ENCODE measurements at places on chromosomes 2 and 18.
A peak's percentile ranks its signal among the peaks of the same experiment; 100 is the strongest.

DNA sequence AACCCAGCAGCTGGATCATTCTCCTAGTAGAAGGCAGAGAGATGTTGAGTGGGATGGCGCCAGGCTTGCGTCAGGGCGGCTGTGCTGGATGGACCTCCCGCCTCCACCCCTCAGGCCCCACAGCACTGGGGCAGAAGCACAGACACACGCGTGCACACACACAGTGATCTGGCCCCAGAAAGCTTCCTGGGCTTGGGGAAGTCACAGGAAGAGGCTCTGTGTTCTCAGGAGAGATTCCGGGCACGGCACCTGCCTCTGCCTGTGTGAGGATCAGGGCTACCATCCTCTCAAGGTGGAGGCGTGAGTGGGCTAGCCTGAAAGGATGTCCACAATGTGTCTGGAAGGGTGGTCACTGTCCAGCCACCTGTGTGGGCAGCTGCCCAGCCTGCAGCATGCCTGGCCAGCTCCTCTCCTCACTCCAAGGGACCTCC is 229.8 kb upstream of the HS6ST1 start:
- DNase-seq: no peak

DNA sequence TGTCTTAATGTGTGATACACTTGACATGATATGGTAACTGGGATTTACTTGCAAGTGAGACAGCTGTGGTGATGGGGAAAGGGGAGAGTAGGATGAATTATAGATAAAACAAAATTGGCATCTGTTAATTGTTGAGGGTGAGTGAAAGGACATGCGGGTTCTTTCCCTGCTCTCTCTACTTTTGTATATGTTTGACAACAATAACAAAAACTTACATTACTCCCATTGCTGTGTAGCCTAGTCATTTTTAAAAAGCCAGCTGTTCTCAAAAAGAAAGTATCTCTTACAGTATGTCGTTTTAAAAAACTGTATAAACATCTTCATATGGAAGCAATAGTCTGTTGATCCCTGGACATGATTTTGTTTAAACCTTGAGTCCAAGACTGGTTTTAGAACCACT is 117.6 kb downstream of the MYO1B start:
- no peak for DNase-seq

DNA sequence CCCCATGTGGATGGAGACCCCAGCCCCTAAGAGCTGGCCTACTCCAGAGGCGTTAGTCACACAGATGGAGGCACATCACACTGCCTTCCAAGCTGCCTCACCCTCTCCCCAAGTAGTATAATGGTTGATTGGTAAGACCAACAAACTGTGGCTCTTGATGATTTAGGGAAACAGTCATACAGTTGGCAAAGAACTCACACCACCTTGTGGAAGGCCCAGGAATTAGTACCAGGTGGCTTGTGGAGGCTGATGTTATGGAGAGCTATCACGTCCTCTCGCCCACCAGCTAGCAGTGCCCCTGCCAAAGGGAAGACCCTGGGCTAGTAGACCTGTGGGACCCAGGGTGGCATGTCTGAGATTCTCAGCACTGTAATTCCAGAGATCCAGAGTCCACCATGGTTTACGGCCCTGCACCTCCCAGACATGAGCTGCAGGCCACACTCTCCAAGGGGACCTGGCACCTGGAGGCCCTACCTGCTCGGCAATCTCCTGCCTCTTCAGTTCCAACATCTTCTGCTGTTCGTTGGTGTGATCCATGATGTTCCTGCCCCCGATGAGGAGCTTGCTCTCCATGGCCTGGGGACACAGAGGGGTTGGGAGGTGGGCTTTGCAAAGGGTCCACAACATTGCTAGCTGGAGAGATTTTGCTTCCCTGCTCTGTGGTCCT is 26.3 kb downstream of the KIF3C start:
- DNase-seq: no peak

DNA sequence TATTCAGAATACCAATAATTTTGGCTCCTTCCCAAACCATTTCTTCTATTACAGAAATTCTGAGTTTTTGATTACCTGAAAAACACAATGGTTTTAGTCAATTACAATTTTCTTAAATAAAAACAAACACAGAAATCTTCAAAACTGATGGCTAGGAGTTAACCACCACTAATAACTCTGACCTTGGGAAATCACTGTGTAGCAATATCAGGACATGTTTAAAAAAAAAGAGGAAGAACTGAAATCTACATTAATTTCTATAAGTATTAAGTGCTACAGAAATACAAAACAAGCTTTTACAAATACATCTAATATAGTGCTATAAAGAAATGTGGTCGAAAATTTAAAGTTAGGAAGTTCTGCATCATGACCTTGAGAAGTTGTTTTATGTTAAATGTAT is 14.9 kb downstream of the L3MBTL4 start:
- DNase-seq: no peak

- no peak for DNase-seq
Observed at GRCh38 chr2:234072454-234072853, 22.0 kb downstream of the SPP2 start.

- no peak for DNase-seq
Observed at GRCh38 chr18:42644729-42645131, 470.8 kb downstream of the RIT2 start.

- DNase-seq: no peak
Observed at GRCh38 chr18:74420926-74421325, 36.2 kb downstream of the DIPK1C start.

DNA sequence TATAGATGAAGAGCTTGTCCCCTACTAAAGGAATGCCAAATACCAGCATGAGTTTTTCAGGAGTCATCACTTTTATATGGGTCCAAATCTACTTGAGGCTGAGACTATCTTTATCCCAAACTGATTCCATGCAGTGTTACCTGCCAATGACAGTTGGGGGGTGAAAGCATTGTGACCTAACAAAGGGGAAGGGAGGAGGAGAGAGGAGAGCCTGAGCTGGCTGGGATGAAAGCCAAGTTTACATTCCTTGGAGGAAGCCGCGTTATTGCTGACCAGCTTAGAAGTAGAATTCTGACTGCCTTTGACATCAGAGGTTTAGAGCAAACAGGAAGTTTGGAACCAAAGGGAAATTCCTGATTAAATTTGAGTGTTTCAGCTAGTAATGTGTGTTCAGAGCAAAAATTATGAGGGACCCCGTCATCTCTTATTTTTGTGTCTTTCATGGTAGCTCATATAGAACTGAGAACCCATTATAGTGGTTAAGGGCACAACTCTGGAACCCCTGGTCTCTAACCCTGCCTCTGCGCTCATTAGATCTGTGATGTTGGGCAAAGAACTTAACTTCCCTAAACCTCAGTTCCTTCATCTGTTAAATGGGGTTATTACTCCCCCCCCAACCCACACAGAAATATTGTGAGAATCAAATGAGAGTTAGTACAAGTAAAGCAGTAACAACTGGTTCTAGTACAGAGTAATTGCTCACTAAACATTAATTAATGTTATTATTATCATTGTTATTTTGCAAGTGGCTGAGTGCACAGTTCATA is 199.3 kb upstream of the EPAS1 start:
- no peak for DNase-seq

GRCh38 chr2:48939232-48939631 is 183.7 kb upstream of the LHCGR start:
- no peak for DNase-seq

DNA sequence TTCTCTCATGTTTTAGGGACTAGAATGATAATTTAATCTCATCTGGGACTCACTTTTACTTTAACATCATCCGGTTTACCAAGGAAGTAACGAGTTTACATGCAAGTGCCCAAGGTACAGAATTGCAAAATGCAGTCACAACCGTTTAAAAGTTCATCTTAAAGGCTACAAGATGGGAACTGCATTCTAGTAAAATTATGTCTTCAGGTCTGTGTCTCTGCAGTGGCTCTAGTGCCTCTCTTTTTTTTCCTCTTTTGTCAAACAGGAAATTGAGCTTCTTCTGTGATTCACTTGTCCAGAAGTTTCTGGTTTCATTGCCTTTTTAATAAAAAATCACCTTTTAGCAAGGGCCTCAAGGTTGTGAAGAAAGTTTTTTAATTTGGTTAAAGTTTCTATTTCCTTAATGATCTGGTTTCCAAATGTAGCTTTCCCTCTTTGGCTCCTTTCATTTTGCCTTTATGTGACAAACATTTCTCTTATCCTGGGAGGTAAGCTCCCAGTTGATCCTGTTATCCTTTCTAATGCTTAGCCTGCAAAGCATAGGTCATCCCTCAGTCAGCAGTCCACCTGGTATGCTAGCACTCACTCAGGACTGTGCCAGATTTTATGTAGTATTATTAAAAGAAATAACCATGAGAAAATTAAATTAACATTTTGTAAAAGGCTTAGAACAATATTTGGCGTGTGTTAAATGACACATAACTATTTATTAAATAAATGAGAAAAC is 2.4 kb downstream of the GLS start:
- no peak for DNase-seq

GRCh38 chr18:79394534-79395307 is 1.0 kb upstream of the NFATC1 start:
- DNase-seq: no peak

DNA sequence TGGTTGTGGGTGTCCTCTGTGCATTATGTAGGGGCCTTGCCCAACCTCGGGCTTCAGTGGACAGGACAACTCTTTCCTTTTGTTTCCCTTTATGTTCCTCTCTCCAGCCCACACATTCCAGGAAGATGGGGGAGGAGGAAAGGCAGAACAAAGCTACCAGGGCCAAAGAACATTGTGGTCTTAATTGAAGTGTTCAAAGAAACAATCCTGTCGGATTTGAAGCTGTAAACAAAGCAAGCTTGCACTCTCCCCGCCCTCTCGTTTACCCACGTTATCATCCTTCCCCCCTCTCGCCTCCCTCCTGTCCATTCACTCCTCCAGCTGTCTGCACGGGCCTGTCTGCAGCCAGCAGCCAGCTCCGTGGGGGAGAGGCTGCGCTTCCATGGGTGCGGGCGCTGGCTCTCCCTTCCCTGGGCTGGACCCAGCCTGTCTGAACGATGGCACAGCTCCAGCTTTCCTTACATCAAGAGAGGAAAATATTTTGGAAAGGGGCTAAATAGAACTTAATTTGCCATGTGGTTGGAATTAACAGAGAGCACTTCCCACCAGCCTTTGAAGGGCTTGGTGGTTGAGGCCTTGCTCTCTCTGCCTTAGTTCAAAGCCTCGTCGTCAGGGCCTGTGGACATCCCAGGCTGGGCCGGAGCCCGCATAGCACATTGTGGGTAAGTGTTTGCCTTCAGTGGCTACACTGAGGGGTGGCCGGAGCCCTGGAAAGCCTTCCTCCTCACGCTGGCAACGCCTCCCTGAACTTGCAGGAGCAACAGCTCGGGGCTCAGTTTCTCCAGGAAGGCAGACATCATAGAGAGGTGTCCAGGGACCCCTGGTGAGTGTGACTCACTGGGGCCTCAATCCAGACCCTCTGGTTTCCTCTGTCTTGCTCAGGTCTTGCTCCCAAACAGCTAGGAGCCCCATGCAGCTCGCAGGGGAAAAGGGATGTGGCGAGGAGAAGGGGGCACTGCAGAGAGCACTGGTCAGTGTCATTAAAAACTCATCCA is 60.6 kb upstream of the HS6ST1 start:
- no peak for DNase-seq

DNA sequence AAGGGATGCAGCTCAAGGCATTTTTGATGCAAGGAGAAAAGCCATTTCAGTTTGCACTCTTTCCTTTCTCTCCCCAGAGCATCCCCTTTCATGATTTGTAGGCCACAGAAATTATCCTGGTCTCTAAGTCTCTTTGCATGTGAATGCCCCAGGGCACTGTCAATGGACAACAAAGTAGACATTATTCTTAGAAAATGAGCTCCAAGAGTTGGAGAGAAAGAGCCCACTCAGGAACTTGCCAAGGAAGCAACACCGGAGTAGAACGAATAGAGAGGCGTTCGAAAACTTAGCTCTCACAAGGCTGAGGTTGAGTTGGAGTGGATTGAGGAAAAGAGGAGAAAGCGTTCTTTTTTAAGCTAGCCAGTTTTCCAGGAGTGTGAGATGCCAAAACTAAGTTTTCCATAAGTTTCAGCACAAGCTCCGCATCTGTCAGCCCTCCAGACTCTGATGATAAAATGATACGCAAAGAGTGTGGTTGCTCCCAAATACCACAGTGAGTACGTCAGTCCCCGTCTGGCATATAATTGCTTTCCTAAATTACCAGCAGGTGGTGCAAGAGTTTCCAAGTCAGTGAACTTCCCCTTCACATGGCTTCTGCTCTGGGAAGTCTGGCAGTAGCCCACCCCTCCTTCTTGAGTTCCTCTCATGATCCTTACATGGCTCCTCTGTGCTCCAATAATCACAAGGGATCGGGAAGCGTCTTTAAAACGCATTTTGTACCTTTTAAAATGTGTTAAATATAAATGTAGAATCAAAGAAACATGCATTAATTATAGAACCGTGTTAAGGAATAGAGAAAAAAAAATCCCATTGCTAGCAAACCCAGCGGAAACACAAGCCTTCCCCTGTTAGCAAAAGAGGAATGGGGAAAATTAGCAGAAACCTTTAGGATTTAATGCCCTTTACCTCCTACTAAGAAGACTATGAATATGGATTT is 1060.6 kb upstream of the FANCL start:
- no peak for DNase-seq

DNA sequence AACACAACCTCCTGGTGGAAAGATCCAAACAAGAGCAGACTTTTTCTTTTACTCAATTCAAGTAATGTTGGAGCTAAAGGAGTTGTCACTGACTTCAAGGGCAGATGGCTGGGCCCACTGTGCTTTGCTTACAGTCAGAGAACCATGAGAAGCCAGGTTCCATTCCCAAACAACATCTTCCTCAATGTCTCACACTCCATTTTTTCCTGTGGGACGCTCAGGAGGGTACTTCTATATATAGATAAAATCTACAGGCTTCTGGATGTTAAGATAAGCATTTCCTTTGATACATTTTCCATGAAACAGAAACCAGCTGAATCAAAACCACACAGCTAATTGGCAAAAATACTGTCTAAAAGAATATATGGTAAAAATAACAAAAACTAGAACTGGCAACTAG is 14.4 kb downstream of the IWS1 start:
- no peak for DNase-seq

GRCh38 chr18:70289351-70290312 is 787 bp downstream of the SOCS6 start:
- no peak for DNase-seq

DNA sequence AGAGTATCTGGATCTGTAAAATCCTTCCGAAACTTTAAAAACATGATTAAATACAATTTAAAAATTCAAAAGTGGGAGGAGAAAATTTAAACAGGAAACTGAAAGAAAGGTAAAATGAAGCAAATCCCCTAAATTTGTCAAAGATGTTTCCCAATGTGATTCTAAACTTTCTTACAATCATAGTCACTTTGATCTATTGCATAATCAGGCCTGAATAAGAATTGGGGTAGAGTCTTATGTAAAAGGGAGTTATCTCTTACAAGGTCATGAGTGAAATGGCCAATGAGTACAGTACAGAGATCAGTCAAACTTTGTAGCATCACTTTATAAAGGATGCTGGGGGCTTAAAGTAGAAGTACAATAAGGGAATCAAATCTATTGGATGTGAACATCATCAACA is 1657.7 kb upstream of the CELF4 start:
- no peak for DNase-seq

- DNase-seq: no peak
Observed at GRCh38 chr2:216620786-216621185, 12.4 kb upstream of the IGFBP2 start.

GRCh38 chr2:229713371-229714079 is 830 bp downstream of the DNER start:
- peak; percentile 22 for DNase-seq
